Globus pallidus (tissue), 1 donor: ENCODE measurements at places on chromosomes 5 and 9.
A peak's percentile ranks its signal among the peaks of the same experiment; 100 is the strongest.

DNA sequence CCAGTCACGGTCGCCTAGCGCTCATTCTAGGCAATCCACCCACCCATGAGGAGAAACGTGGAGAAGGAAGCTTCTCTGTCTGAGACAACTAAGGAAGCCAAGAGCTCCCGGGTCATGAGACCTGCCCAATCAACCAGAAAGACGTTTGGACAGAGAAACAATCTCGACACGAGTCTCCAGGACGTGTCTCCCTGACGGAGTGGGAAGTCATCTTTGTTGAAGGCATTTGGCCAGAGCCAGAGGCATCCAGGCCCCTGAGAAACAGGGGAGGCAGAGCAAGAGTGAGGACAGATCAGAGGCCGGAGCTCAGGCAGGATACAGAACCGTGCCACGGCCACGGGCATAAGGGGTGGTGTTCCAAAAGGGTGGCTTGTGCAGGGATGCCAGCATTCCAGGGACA, 479.0 kb downstream of the SPATA31A7 start:
- DNase-seq: no peak

- DNase-seq: no peak
These were observed 267.8 kb downstream of the MED10 start for GRCh38 chr5:6110441-6111005.

- no peak for DNase-seq
These were observed 48.0 kb upstream of the ADAMTS16 start for GRCh38 chr5:5092149-5092548.

DNA sequence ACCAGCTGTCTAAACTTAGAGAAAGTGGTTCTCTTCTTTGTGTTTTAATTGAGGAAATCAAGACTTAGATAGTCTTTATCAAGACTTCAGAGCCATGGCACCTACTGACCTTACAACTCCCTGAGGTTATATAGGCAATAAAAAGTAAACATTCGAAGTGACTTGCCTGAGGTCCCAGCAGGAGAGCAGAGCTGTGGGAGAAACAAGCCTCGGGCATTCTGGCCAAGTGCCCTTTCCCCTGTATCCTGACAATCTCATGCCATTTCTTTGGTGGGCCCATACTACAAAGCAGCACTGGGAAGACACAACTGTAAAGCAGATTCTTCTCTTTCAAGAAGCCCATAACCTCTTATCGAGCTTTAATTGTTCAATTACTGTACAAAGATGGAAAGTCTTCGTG, 23.1 kb downstream of the FREM1 start:
- no peak for DNase-seq

GRCh38 chr9:69637817-69638200, 34.4 kb downstream of the APBA1 start:
- DNase-seq: peak; percentile 15

DNA sequence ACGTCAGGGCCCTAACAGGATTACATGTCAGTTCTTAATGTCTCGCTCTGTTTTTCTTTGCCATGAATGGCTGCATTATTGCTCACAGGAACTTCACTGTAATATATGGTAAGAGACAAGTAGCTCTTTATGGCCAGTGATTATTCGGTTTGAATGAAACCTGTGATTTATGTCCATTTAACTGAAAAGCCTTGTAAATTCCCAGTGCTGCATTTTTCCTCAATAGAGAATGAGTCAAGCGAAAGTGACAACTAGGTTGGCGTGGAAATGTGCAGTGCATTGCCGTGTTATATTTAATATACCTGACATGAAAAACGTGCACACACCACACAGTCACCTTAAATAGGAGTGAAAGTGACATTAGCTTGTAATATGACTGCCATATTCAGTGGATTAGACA, 163.1 kb downstream of the PBX3 start:
- no peak for DNase-seq

GRCh38 chr5:113487781-113488644, at the start of gene MCC:
Gene MCC, minus strand, starts transcription at chr5:113488453.
- peak; percentile 22 for DNase-seq

- DNase-seq: no peak
These were observed 463.6 kb downstream of the TAF11L14 start for GRCh38 chr5:18097817-18098216.

DNA sequence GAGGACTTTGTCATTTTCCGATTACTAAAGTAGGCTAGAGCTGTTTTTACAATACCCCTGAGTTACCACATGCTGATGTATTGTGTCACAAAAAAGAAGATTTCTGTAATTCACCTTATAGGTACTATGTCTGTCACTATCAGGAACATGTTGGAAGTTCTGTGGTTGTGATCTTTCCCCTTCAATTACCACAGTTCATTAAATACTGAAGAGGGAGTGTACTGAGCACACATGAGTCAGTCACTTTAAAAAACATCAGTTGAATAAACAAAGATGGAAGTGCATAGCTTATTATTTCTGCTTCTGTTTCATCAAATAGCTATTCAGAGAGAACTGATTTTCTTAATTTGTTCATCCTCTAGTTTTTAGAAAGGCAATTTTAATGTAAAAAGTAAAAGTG, 31.7 kb downstream of the AP3S1 start:
- no peak for DNase-seq

DNA sequence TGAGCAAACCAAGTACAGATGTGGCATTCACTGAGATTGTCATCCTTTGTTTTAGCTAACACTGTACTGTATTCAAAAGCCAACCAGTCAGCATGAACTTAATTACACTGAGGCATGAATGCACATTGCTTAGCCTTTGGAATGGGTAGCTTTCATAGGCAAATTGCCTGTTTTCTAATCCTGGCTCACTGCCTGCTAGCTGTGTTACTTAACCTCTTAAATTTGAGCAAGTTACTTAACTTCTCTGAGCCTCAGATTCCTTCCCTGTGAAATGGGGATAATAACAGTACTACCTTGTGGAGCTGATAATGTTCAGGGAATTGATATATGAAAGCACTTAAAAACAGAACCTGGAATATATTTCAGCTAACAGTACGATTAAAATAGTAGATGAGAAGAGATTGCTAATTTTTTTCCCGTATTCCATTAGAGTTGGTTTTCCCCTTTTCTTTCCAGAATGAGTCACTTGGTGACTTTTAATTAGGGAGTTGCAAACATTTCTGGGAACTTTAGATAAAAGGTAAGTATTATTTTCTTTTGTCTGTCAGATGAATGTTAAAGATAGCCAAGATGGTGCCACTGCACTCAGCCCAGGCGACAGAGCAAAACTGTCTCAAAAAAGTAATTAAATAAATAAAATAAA, 43.9 kb downstream of the ARRDC3 start:
- DNase-seq: peak; percentile 79

DNA sequence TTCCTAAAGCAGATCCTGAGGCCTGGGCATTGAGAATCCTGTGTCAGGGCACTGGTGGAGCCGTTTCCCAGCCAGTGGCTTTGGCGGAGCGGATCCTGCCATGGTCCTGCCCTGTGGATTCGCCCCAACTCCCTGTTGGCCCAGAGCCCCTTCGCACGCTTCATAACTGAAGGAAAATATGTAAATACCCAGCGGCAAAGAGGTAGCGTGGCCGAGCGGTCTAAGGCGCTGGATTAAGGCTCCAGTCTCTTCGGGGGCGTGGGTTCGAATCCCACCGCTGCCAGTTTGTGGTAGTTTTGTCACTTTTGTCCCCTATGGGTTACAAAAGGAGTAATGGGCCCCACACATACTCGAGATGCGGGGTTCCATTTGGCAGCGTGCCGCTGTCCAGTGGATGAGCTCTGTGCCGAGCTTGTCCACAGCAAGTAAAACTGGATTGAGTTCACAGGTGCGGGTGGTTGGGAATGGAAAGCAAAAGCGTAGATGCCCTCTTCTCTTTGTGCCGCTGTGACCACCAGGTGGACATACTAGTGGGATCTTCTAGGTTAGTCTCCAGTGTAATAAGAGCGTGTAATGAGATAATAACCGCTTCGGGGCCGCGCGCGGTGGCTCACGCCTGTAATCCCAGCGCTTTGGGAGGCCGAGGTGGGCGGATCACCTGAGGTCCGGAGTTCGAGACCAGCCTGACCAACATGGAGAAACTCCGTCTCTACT, 17.3 kb downstream of the TRIM7 start:
- DNase-seq: peak; percentile 63

DNA sequence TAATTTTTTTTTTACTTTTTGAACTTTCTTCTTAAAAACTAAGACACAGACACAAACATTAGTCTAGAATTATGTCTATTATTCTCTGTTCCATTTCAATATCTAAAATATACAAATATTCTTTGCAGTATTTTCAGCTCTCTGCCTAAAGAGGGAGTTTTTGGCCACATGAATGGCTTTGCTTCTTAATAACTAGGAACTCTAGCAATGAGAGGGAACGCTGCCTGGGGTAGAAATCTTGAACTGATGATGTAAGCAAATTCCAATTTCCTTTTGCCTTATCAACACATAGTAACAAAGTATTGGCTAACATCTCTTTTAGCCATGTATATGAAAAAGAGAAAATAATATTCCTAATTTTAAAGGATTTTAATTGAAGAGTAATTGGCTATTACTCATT, 51.9 kb downstream of the SLC25A46 start:
- DNase-seq: no peak

GRCh38 chr5:157548513-157549282, 26.9 kb downstream of the ADAM19 start:
- no peak for DNase-seq

DNA sequence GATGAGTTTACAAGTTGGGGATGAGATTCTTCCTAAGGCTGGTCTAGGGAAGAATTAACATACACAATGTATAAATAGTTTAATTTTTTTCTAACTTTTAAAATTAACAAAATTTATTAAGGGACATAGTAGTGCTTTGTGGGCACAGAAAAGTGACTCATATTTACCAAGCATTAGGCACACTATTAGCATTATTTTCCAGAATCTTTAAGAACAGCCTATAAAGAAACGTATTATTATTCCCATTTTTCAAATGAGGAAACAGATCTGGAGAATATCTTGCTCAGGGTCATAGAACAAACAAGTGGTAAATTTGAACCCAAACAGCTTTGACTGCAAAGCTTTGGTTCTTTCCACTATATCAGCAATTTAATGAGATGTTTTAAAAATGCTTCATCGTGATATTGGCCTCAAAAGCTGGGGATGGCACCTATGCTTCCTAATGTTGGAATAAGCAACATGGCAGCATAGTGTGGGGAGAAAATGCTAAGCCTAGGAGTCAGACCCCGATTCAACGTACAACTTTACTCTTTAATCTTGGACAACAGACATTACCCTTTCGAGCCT, 55.9 kb downstream of the ABCA1 start:
- DNase-seq: no peak

- no peak for DNase-seq
These were observed 44.8 kb upstream of the EGFL7 start for GRCh38 chr9:136617746-136618579.

DNA sequence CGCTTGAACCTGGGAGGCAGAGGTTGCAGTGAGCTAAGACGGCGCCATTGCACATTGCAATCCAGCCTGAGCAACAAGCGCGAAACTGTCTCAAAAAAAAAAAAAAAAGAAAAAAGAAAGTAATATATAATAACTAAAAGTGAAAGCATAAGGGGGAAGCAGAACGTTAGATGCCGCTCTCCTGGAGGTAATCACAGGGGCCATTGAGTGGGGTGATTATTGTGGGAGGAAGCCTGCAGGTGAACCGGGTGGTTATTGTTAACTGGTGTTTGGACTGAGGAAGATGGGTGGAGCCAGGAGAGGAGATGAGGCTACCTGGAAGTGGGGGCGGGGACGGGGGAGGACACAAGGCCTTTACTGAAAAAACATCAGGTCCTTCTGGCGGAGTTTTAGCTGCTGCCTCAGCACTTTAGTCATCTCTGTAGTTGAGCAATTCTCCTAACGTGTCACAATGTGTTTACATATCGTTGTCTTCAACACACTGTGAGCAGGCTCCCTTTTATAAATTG, 5.3 kb upstream of the TJP2 start:
- no peak for DNase-seq

- no peak for DNase-seq
These were observed 105.1 kb downstream of the PSD2 start for GRCh38 chr5:139900546-139901250.

- DNase-seq: no peak
These were observed 15.8 kb downstream of the MARCHF3 start for GRCh38 chr5:127014573-127014972.

- no peak for DNase-seq
These were observed 159.4 kb downstream of the GADD45G start for GRCh38 chr9:89764217-89764616.

DNA sequence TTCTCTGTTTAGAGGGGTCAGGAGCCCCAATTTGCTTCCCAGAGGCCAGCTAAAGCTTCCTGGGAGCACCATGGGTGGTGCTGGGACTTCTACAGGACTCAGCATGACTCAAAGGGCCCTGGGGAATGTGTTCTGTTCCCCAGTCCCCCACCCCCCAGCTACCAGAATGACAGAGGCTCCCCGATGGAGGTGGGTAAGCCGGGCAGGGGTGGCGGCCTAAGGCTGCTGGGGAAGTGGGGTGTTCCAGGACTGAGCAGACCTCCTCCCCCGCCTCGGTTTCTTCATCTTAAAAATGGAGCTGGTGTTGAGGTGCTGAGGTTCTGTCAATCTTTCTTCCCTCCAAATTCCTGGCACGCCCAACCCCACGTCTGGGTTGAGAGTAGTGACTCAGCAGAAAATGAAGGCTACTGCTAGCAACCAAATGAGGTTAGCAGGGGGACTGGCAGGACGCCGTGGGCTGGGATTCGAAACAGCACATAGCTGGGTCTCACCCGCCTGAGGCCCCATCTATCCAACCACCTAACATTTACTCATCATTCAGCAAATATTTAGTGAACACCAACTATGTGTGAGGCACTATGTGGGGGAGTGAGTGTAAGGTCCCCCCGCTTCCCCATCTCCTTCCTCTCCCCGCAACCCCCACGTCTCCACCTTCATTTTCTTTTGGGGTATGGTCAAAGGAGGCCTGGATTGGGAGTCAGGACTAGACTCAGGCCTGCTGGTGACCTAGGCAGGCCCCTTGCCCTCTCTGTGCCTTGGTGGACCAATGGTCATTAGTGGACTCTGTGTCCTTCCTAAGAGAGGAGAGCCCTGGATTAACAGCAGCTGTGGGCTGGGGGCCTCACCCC, 50.2 kb downstream of the C9orf50 start:
- DNase-seq: no peak

DNA sequence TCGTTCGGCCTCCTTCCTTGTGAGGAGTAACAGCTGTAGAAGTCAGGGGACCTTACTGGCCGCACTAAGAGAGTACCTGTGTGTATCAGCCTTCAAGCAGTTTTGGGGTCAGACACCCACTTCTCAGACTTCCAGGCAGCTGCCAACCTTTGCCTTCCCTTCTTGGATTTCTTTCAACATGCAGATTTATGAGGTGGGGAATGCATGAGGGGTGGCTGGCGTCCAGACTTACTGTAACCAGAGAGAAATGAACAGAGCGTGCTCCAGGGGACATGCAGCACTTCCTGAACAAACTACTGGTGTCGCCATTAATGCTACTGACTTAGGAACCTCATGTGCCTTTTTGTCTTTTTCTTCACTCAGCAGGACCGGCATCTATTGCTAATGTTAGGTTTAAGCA, 46.7 kb downstream of the INSYN2B start:
- no peak for DNase-seq

GRCh38 chr5:1343931-1344901, 683 bp downstream of the CLPTM1L start:
- DNase-seq: no peak

DNA sequence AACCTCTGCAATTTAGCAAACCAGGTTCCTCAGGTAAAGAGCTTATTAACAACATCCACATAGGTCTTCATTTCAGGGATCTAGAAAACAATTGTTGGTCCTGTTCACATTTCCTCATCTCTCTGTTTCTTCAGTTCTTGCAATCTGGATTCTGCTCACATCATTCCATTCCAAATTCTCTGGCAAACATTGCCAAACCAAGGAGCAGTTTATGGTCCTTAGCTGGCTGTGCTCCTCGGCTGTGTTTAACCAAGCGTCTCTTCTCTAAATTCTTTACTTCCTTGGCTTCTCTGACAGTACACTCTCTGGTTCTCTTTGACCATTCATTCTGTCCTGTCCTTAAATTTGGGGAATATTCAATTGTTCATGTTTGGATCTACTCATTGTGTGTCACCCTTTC, 65.8 kb upstream of the RANBP3L start:
- DNase-seq: no peak
